ENCODE measurements at places on chromosomes 13 and 19.

DNA sequence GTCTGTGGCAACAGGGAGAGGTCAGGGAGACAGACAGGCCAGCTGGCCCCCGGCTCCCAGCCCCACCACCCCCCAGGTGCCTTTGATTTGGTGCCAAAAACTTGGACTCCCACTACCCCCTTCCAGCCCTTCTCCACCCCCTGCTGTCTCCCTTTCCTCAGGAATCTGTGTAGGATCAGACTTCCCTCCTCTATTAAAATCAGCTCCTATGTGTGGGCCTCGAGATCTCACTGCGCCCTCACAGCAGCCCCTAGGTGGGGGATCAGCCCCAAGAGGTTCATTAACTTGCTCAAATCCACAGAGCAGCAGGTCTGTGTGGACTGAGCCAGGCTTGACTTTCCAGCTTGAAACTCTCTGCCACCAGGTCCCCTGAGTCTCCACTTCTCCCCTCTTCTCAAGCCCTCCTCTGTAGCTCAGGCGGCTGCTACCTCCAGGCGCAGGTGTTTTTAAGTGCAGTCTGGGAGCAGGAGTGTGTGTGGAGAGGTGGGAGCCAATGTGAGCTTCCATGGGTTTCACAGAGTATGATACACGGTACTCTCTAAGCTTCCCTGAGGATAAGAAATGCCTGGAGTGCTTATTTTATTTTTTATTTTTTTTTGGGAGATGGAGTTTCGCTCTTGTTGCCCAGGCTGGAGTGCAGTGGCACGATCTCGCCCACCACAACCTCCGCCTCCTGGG, 1.7 kb downstream of the GAPDHS start:
- no peak for DNase-seq

GRCh38 chr13:35957241-35957731, 173.9 kb downstream of the DCLK1 start:
- DNase-seq: no peak

DNA sequence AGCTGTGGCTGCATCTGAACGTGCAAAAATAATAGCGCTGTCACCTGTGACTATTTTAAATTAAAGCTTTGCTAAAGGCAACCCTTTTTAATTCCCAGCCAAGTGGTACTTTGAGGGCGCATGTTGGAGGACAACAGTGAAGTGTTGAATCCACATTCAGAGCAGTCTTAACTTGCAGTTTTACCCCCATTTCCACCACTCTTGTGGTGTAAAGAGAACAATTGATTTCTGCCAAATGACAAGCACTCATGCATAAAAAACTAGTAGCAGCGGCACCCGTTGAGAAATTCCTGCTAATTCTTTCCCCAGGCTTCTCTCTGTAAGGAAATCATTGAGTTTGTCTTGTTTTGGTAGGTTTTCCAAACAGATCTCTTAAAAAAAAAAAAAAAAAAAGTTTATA, 1033.3 kb downstream of the EFNB2 start:
- DNase-seq: no peak

DNA sequence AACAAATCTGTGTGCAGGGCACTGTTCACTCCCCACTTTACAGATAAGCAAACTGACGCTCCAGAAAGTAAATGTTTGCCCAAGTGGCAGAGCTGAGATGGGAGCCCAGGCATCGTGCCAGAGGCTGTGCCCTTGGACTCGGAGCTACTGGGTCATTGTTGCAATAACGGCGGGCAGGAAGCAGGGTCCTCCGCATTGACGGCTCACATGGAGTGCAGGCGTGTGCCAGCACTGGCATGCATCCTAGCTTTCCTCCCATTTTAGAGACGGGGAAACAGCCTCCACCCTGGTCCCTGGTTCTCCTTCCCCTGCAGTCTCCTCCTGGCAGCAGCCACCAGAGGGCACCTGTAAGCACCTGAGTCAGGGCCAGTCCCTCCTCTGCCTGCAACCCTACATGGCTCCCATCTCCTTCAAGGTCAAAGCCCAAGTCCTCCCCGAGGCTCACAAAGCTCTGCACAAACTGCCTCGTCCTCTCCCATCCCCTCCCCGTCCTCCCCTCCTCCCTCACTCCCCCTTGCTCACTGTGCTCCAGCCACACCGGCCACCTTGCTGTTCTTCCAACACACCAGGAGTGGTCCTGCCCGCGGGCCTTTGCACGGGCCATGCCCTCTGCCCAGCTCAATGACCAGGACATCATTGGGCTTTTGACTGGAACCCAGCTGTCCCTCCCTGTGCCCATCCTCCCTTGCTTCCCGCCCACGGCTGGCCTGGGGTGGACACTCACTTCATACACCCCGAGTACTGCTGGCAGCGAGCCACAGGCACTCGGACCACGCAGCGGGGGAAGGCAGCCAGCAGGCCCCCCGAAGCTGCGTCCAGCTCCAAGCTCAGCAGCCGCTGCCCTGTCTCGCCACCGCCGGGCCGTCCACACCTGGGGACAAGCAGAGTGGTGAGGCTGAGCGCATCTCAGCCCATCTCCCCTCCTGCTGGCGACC, 7.7 kb upstream of the LRG1 start:
- no peak for DNase-seq

DNA sequence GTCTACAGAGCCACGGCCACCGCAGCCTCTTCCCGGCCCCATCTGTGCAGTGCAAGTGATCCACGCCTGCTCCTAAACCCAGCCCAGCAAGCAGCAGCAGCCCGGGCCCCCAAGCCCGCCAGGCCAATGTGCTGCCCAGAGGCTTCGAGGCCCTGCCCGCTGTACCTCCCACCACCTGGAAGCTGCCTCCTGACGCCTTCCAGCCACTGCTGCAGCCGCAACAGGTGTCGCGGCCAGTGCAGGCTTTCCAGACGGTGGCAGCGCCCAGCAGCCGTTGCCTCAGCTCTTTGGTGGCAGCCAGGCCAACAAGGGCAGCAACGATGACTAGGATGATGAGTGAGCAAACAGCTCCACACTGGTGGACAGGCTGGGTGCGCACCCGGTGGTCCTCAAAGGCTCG, 50.2 kb upstream of the TPM4 start:
- no peak for DNase-seq

GRCh38 chr13:73090116-73090822, 31.5 kb downstream of the KLF5 start:
- peak; percentile 72 for DNase-seq

DNA sequence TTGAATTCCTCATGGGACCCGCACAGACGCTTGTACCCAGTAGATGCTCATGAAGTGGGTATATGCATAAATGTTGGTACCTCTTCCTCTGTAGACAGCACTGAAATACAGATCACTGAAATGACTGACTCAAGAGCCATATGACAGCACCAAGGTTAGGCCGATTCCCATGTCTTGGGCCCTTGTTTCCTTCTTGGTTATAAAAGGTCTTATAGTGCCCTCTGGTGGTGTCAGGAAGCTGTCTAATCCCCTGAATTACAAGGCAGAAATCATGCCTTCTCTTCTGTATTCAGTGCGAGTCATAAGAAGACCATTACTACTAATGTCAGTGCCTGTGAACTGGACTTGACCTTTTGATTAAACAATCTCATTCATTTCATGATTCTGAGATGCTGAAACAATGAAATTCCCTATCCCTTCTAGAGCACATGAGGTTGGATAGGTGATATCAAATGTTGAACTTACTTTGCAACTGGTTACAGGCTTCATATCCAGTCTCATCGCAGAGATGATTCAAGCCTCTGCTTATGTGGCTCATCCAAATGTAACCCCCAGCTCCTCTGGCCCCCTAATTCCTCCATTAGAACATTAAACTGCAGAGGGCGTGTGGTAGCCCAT, 59.7 kb downstream of the SPATA13 start:
- peak; percentile 40 for DNase-seq

DNA sequence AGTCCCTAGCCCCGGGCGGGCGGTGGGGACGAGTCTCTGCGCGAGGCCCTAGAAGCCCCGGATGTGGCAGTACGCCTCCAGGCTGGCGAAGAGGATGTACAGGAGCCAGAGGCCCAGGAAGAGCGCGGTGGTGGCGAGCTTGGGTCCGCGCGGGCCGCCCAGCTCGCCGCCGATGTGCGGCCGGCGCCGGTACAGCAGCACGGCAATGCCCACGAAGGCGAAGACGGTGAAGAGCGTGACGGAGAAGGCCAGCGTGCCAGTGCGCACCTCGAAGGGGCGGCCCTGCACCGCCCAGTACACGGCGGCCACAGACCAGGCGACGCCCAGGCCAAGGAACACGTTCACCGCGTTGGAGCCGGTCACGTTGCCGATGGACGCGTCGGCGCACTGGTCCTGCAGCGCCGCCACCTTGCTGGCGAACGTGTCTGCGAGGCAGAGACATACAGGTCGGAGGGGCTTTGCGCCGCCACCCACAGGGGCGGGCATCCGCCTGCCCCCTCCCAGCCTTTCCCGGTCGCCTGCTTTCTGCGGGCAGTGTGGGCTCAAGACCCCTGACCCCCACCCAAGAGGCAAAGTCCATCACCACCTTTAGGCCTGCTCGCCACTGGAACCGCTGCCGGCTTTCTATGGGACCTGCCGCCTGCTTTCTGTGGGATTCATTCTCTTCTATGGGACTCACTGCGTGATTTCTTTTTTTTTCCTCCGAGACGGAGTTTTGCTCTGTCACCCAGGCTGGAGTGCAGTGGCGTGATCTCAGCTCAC, 10.9 kb upstream of the MEIS3 start:
- no peak for DNase-seq

GRCh38 chr13:33251131-33251661, 34.4 kb downstream of the STARD13 start:
- no peak for DNase-seq

DNA sequence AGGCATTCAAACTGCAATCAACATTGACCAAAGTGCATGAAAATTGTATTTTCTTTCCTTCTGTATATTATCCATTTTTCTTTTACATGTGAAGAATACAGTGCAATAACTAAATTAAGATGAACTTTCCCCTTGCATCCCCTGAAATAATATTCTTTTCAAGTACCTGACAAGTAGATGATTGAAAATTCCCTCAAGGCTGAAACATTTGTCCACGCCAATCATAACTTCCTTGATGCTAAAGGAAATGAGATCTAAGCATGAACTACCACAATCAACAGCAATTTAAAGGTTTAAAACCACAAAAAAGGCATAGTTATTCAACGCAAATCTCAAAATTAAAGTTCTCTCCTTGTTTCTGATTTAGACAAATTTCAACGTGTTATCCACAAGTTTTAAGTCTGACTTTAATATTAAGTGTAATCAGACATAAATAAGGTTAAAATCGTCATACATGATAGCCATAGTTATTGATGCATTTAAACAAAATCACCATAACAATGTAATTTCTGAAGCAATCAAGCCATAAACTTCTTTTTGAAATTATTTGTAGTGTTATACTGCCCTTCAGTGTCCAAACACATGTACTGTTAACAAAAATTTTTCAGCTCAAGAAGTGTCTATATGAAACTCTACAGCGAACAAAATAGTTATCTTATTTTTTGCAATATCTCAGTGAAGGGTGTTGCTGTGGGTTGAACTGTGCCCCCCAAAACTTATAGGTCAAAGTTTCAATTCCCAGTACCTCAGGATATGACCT, 169.5 kb downstream of the DCLK1 start:
- DNase-seq: no peak

Measured in NCI-H510A (cell line).